Activated T-cell treated with anti-CD3 and anti-CD28 coated beads, Interleukin-2, amount 50 U/mL, for 72 hours (primary cell): ENCODE measurements at places on chromosomes 11 and 22. TPM values are rescaled to one million over a fixed set of nuclear protein-coding genes. Genes with fewer than 3 reads are reported as not detected.

The GRM5 gene
- total RNA-seq: not detected

The INPP5J gene
- total RNA-seq: 0.29 TPM

The ANO1 gene
- total RNA-seq: not detected

The MFRP gene
- not detected for total RNA-seq

The TIGD3 gene
- total RNA-seq: 1.3 TPM

The TMEM191C gene
- total RNA-seq: 3.0 TPM

- peak; percentile 65 for DNase-seq
These were observed 24.7 kb upstream of the SLC22A12 start for GRCh38 chr11:64566042-64566914.

DNA sequence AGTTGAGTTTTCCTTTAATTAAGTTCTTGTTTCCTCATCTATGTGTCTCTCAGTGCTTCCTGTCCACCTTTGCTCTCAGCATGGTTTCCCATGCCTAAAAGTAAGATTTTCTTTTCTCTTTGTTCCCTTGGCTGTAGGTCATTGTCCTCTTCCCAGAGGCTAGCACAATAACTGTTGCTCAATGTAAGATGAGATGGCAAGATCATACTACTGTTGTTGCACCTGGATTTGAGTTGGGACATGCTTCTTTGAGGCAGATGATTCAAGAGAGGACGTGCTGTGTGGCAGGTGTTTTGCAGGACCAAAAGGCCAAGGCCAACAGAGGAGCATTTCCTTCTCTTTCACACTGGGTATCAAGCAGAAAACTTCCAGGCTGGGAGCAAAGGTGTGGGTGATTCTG lies 11.3 kb upstream of the NELL1 start:
- DNase-seq: no peak

DNA sequence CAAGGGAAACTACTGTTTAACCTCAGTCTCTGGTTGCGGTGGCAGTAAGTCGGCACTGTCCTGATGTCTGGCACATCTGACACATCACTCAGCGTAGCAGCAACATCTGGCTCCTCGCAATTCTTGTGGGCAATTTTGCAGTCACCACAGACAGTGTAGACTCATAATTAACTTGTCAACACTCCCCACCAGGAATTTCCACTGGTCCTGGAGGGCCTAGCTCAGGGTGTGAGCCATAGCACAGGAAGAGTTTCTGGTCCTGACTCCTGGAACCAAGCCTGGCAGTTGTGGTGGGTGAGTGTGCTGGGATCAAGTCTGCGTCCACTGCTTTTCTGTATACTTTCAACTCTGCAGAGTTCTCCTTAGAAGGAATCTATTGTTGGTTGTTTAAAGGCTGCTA lies 209.7 kb downstream of the SNX19 start:
- no peak for DNase-seq

GRCh38 chr22:49825944-49826602 lies 1.6 kb downstream of the BRD1 start:
- DNase-seq: peak; percentile 76

DNA sequence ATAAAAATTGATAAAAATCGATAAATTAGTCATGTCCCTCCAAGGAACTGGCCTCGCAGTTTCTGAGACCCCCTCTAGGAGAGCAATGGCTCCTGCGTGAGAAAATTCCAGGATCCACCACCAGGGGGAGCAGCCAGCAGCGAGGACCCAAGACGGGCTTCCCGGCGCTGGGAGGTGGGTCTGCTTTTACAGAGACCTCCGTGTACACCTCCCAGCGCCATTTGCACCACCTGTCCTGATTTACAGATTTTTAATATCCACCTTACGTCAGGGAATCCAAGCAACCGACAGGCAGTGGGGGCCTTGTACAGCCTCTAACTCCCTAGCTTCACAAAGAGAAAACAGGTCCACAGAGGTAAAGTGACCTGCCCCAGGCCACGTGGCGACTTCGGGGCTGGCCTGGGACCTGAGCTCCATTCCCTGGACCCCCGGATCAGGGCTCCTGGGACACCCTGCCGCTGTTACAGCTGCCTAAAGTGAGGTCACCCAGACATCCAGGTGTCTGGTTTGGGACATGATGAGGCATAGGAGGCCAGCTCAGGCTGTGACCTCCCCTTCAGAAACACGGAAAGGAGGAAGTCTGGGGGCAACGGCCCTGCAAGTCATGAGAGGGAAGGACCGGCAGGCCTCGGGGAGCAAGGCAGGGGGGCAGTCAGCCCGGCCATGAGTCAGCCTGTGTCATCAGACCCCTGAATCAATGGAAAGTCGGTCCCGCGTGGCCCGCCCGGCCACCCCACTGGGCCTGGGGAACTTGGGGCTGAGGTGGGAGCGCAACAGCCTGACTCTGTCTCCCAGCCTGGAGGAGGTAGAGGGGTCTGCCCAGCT lies 3.5 kb downstream of the OSM start:
- peak; percentile 86 for DNase-seq

DNA sequence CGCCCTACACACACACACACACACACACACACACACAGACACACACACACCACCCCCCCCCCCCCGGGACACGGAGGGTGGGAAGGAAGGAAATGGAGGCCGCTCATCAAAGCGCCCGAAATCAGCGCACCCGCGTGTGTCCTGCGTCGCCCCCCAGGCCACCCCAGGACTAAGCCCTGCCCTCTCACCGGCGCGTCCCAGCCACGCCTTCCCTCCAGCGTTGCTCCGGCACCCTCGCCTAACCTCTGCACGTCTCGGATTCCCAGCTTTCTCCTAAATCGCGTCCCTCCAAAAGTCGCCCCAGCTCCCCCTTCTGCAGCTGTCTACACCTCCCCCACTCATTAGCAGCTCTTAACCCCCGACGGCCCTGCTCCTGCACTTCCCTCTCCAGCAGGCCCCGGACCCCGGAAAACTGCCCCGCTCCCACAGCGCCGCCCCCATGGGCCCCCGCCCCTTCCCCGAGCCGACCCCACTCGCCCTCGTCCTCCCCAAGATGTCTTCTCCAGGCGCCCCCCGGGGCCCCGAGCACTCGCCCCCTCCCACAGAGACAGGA lies 557 bp downstream of the PACSIN2 start:
- peak; percentile 27 for DNase-seq

DNA sequence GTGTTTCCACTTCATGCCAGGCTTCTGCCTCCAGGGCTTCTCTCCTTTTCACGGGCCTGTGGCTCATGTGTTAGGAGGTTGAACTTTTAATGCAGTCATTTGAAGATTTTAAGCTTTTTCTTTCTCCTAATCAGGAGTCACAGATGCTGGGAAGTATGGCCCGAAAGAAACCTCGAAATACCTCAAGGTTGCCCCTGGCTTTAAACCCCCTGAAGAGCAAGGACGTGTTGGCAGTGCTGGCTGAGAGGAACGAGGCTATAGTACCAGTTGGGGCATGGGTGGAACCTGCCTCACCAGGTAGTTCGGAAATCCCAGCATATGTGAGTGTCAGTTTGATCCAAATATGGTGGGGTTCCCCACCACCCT lies 571 bp downstream of the CCDC15 start:
- no peak for DNase-seq

DNA sequence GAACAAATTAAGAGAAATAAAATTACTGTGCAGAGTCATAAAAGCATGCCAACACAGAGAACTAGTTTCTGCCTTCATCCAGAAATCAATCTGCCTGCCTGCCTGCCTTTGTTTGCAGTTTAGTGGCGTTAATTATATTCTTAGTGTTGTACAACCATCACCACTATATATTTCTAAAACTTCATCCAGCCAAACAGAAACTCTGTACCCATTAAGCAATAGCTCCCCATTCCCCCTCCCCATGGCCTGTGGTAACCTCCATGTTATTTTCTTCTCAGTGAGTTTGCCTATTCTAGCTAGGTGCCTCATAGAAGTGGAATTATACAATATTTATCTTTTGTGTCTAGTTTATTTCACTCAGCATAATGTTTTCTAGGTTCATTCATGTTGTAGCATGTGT lies 183.2 kb upstream of the TBCEL start:
- no peak for DNase-seq

DNA sequence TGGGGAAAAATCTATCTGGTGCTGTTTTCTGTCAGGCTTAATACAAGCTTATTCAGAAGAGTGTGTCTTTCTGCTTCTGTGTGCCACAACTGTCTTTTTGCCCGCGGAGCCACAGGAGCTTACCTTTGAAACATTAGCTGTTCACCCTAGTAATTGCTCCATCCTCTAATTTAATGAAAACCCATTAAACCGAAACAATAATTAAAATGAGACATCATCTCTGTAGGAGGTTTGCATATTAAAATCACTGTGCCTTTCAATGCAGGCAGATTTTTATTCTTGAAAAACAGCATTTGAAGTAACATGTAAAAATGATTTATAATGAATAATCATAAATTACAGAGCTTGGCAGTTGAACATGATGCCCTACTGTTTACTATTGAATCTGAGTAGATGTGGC lies 102.3 kb downstream of the NELL1 start:
- no peak for DNase-seq

DNA sequence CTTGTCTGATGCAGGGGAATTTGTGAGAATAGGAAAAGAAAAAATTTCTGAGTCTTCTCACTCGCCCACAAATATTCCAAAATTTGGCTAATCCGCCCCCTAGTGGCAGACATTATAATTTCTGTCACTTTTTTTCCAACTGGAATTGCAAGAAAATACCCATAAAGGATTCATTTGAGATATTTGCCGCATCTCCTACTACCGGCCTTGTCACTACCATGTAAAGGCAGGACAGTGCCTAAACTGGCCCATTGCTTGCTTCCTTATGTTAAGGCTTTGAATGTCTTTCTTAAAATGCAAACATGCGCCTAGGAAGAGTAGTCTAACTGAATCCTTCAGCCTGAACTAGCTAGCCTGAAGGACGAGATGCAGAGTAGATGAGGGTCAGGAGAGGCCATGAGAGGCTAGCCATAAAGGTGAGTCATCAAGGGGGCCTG lies 9.3 kb upstream of the CEP295 start:
- DNase-seq: peak; percentile 2

DNA sequence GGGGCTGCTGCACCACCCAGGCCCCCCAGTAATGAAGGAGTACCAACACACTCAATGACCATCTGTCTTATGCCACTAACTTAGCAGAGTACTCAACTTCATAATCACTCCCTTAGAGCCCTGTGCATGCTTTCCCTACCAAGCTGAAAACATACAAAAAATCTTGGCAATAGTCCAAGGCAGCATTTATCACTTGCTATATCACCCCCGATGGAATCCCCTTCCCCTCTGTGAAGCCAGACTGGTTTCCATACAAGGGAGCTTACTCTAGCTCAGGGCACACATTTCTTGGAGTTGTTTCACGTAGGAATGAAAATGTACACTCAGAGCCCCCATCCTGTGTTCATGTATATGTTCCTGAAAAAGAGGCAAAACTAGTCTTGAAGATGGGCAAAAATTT lies 301.3 kb upstream of the TENM4 start:
- no peak for DNase-seq

- DNase-seq: no peak
These were observed 59.1 kb upstream of the POU2AF1 start for GRCh38 chr11:111438168-111438567.

DNA sequence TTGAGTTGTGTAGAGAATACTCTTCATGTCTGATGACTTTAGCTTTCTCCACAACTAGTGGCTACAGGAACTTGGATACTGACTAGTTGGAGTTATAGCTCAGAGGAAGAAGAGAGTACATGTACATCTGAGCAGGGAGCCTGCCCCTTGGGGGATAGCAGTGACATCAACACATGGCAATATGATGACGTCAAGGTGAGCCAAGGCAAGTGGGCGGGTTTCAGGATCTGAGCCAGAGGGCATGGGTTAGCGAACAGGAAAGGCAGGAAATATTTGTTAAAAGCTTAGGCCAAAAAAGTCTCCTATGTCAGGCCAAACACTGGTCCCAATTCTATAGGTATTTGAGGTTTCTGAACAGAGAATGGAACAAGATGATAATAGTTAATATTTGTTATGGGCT lies 42.0 kb upstream of the HORMAD2 start:
- no peak for DNase-seq

DNA sequence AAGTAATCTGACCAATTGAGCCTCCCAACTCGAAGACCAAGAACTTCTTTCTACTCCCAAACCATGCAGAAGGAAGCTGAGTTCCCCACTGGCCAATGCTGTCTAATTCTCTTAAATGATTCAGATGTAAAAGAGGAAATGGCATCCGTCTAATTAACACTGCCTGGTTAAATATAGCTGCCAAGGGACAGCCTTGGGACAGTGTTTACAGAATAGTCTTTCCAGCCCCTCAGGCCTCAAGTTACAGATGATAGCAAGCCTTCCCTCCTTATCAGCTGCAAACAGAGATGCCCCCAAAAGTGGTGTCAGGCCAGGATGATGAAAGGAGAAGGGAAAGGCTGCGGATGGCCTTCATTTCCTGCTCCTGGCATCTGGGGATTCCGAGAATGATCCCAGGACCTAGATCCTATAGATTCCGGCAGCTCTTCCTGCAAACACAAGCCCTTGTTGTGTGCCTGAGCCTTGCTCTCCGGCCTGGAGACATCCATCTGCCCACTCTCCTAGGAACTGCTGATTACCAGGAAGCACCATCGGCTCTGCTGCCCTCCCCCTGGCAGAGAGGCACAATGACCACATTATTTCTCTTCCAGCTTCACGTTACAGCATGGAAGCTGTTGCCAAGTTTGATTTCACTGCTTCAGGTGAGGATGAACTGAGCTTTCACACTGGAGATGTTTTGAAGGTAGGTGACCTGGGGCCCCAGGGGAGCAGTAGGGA lies 13.5 kb upstream of the TMA7B start:
- no peak for DNase-seq

DNA sequence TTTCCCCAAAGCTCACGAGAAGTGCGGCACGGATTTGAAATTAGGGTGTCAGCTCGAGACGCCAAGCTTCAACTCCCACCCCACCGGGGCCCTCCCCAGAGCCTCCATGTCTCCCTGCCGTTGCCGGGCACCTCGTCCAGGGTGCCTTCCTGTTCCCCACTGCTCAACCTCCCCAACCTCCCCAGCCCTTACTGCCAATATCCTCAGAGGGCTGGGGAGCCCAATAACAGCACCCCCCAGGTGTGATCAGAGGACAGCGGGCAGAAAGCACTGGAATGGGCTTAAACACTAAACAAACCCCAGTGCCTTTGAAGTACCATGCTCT lies 1336.4 kb downstream of the TBC1D22A start:
- DNase-seq: no peak

DNA sequence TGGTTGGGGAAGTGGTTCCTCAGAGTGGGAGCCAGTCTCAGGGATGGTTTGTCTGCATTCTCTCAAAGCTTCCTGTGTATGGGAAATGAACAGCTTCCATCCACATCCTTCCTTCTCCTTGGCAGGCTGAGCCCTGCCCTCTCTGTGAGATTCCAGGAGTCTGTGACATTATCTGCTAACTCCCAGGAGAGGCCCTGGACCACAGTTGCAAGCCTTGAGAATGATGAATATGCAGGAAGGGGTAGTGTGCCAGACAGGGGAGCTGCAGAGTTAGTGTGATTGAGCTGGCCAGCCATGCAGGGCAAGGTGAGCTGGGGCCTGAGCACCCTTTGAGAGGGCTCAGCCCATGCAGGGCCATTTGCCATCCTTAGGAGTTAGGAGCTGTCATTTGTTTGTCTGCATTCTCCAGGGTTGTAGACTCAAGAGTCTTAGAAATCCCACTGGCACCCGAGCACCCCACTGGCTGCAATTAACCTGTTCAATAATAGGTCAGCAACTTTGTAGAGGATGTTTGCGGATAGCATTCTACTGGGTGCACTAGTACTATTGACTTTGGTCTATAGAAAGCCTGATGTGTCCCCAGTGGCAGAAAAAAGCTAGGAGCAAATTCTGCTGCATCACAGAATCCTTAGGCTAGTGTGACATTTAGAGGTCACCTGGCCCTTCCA lies 299.0 kb upstream of the CADM1 start:
- DNase-seq: no peak
